ENCODE measurements at places on chromosomes 2 and 18.

- DNase-seq: peak; percentile 78
Observed at GRCh38 chr2:98730707-98731040, 258 bp downstream of the MGAT4A start.

DNA sequence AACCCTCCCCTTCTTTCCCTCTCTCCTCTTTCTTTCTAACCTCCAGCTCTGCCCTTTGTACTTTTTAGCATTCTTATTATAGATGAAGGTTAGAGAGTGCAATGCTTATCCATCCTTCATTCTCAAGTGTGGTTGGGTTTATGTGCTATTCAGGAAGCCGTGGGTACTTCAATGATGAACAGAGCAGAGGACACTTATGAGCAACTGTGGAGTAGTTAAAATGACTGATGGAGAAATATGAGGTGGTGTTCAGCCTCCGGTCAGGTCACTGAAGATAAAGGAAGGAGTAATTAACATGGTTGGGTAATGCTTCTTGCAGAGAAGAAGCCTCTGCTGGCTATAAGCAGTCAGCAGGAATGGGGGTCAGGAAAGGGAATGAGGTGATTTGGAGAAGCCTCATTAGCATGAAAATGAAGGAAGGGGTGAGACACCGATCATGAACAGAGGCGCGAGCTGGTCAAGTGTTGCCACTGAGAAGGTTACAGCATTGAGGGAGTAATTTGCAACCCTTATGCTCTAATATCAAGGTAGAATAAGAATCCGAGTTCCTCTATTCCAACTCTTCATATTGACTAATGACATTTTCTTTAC is 174.7 kb downstream of the LPIN1 start:
- DNase-seq: no peak

GRCh38 chr2:175463169-175463568 is 281.7 kb upstream of the ATP5MC3 start:
- no peak for DNase-seq

DNA sequence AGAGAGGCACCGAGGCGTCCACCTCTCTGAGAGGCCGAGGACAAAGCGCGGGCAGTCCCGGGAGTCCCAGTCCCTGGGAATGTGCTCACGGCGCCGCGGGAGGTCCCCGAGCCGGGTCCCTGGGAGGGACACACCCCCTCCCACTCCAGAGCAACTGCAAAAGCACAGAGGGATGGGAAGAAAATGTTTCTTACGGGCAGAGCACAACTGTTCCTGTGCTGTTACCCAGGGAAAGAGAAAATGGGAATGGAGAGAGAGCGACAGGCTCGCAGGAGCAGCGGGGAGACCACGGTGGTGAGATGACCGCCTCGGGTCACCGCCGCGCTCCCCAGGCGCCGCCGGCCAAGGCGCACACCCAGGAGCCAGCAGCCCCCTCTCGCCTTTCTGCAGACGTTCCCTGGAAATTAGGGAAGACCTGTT is 1.2 kb upstream of the BCL11A start:
- no peak for DNase-seq

- DNase-seq: no peak
Observed at GRCh38 chr18:23401400-23402347, 51.4 kb upstream of the RIOK3 start.

- no peak for DNase-seq
Observed at GRCh38 chr2:165475277-165476004, 5.9 kb downstream of the CSRNP3 start.
